ENCODE measurements at places on chromosomes 4 and X.
A peak's percentile ranks its signal among the peaks of the same experiment; 100 is the strongest.

DNA sequence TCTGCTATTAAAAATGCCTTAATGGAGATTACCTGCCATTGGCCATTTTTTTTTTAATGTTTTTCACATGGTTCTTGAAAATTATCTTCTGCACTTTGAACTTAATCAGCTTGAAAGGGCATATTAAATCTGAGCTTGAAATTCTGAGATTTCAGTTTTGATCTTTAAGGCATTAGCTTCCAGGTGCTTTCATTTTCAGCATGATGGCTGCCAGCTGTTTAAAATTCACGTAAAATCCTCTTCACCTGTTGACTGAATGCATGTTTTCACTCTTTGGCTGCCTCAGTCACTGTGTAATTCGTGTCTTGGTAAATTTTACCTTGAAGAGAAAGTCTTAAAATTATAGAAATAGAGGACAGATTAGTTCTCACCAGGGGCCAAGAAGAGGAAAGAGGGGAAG, 39.6 kb downstream of the SMAD1 start:
- peak; percentile 66 for DNase-seq

DNA sequence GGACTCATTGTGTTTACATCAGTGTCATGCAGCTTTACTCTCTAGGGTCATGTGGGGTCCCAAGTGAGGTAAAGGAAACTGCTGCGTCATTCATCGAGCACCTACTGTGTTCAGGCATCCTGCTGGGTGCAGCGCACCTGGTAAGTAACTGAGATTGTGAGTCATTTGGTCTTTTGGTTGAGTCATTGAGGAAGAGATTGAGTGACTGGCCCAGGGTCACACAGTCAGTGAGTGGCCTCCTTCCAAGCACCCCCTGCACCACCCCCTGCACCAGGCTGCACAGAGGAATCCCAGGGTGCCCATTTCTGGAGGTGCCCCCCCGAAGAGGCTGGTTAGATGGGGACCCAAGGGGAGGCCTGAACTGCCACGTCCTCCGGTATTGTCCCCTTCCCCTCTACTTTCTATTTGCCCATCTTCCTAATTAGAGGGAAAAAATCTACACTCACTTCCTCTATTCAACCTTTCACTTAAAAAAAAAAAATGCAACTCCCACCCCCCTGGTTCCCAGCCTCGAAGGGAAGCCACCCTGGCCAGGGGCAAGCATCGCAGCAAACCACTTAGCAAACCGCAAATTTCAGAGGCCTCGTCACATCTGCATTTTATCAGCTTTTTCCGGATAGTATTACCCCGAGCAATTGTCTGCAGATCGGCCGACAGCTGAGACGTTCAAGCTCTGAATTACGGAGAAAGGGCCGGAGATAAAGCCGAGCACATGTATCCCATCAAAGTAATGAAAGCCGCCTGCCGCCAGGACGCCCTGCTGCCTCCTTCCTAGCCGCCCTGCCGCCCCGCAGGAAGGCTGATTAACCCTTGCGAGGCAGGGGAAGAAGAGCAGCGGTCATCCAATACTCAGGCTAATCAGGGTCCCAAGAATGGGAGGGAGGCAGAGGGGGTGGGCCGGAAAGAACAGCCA, 96.3 kb upstream of the MSX1 start:
- DNase-seq, result peak; percentile 94

DNA sequence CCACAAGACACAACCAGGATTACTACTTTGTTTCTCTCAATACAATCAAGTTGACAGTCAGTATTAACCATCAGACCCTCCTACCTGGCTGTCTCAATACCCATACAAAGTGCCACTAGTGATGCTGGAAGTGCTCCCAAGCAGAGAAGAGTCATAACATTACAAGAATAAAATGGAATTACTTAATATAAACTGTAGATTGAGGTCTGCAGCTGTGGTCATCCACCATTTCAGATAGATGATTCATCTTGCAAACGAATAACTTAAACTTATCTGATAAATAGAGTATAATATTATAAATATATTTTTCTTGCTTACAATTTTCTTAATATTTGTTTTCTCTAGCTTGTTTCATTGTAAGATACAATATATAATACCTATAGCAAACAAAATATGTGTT, 1034.2 kb upstream of the PCDH10 start:
- no peak for DNase-seq

GRCh38 chrX:19725641-19726040, 161.8 kb downstream of the SH3KBP1 start:
- peak; percentile 31 for DNase-seq

DNA sequence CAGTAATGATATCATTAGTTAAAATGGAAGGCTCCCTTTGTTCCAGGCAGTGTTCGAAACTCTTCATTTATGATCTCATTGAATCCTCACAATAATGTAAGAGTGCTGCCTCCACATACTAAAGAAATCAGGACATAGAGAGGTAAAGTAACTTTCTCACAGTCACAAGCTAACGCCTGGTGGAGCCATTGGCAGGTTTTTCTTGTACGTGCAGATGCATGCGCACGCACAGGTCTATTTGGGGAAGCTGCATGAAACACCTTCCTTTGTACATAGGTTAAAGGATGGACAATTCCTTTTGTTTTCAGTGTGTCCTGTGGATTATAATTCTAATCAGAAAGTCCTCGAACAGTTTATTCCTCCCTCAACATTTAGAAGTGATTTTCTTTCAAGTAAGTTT, 176.2 kb downstream of the RAPGEF2 start:
- DNase-seq, result no peak

DNA sequence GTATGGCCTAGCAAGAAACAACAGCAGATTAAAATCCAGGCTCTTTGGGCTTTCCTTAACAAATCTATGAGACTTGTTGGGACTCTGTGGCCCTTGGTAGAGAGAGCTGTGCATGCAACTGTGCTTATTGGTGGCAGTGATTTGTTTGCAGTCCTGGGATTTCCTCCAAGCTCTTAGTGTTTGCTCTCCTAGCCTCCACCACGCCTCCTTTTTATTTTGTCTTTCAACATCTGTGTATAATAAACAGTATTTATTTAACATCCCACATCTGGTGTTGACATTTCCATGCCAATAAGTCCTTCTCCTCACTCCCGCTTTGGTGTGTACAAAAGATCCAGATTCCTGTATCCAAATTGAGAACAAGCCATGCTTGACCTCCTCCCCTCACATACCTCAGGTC, 3.1 kb downstream of the TNMD start:
- DNase-seq, result no peak

- peak; percentile 18 for DNase-seq
These were observed 231.5 kb upstream of the AGTR2 start for GRCh38 chrX:115939070-115939469.

DNA sequence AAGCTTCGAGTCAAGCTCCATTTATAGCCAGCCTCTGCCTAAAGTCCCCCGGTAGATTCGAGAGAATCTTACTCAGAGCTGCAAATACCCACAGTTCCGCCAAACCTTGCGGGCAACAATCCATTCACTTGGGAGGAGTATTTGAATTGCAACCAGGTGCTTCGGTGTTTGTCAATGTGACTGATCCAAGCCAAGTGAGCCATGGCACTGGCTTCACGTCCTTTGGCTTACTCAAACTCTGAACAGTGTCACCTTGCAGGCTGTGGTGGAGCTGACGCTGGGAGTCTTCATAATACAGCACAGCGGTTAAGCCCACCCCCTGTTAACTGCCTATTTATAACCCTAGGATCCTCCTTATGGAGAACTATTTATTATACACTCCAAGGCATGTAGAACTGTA, 11.2 kb downstream of the CD40LG start:
- no peak for DNase-seq

- DNase-seq, result no peak
These were observed 165.6 kb downstream of the ATP10D start for GRCh38 chr4:47650584-47651130.

DNA sequence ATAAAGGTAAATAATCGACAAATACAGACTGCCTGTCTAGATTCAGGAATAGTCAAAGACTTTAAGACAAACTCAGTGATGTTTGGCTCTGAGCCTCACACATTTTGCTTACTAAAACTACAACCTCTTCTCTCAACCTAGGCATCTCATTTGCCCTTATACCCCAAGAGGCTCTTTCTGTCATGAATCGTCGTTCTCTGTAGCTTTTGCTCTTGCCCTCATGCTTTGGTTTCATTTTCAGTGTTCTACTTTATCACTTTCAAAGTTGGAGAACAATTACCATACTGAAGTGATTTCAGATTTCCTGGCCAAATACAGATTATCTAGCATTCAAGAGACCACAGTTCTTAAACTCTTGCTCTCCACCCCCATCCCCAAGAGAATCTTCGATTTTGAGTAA, 114.1 kb upstream of the RAP2C start:
- peak; percentile 27 for DNase-seq

DNA sequence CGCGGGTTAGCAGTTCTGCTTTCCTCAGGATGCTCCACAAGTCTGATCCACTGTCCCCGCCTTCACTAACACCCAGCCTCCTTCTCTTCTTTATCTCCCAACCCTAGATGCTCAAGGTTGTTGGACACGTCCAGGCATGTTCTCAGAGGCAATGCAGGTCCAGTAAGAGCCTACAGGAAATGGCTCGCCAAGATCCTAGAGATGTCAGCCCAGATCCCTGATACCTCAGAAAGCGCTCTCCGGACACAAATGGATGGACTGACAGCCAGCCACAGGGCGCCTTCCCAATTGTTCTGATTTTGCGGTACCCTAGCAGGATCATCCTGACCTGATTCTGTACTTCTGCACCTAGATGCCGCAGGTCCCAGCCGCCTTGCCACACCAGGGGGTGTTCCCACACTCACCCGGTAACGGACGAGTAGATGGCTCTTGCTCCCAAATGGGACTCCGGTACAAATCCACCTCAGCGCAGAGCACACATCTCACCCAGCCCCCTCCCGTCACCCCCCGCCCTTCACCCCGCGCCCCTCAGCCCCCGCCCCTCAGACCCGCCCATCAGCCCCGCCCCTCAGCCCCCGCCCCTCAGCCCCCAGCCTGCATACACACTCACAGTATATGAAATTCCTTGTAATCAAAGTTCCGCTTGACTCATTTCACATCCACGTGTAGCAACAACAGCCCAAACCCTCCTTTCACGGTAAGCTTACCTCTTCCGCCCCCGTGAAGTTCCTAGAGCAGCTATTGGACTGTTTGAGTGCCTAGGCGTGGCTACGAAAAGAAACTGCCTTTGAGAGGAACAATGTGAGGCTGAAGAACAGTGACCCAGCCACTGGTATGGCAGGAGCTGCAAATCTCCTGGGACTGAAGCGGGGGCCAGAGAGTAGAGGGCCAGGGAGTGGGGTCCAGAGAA, at the start of gene EDA2R:
EDA2R (minus strand) TSS at position 488 of the 910 bp plus-strand sequence. CDS start 23,058 bp downstream, outside the sequence.
- peak; percentile 74 for DNase-seq

DNA sequence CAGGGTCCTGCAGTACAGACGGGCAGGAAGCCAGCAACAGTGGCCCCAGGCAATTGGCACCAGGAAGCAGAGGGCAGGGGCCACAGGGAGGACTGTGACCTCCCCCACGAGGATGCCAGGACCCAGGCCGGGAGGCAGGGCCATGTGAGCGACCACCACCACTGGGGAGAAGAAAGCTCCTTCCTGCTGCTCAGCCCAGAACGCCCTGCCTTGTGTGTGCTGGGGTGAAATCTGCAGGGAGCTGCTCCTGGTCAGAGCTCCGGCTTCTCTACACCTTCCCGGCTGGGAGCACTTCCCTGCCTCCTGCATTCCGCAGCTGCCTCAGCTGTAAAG, 100.4 kb downstream of the HMX1 start:
- no peak for DNase-seq

DNA sequence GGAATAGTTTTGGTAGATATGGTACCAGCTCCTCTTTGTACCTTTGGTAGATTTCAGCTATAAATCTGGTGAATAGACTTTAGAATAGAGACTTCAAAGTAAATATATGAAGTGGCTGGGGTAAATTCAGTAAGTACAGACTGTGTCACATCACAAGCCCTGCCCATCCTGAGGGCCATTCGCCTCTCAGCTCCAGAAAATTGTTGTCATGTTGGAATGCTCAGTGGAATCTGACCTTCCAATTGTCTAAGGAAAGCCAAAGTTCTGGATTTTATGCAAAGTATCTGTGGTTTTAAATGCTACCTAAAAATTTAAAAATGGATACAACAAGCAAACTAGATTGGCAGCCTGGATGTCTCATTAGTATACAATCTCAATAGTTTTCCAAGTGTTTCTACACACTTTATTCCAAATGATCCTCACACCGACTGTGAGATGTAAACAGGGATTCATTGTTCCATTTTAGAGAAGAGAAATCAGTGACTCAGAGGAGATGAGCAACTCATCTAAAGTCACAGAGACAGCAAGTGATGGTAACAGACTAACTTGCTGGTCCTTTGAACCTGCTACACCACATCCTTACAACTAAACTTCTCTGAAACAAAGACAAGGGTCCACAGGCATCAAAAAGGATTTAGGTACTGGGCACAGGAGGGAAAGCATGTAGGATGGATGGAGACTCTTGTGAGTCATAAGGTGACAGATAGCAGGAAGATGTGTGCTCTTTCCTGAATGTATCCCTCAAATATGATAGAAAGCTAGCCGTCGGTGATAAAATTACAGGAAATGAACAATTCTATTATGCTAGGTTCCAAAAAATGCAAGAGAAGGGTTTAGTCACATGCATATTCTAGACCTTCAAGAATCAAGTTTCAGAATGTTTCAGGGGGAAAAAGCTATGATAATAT, 127.3 kb downstream of the ATP10D start:
- no peak for DNase-seq

DNA sequence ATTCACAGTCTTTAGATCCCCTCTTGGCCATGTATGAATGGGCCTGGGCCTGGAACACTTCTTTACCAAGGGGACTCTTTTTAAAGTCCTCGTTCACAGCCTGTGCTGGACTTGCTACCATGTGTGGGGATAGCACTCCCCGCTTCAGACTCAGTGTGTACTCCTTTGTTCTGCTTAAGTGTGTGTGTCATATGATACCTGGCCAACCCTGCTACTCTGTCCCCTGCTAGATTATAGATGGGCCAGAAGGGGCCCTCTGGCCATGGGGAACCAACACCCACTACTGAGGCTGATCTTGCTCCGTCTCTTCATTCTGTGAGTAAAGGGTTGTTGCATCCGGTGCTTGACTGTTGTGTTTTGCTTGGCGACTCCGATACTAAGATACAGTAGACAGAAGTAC, 8.0 kb downstream of the CCDC110 start:
- no peak for DNase-seq

GRCh38 chrX:126489116-126489695, 63.4 kb downstream of the DCAF12L1 start:
- DNase-seq, result no peak

DNA sequence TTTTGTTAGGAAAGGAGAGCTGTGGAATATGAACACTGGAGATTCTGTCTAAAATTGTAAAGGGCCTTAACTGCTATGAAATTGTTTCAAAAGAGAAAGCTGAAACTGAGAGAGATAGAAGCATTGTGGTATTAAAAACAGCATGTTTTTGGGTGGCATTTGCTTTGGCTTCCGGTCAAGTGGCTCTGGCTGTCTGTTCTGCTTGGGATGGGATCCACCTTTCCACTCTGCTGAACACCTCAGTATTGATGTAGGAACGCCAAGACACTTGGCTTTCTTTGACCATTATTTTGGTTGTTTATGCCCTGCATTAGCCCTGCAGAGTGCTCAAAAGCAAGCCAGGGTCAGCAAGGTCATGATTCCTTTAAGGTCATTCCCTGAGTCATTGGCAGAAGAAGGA, 199.7 kb downstream of the SLC4A4 start:
- DNase-seq, result no peak

All from GM12865 (cell line).